ENCODE measurements at places on chromosomes 16 and 17. TPM values are rescaled to one million over a fixed set of nuclear protein-coding genes. Genes with fewer than 3 reads are reported as not detected.

The MYLK3 gene
- 0.78 TPM for total RNA-seq

The MYH1 gene
- not detected for total RNA-seq

The KRTAP4-3 gene
- total RNA-seq: not detected

The KIF18B gene
- total RNA-seq: 1.7 TPM

The ADGRG3 gene
- 3.9 TPM for total RNA-seq

The SCGB1C2 gene
- not detected for total RNA-seq

The AXIN2 gene
- 12.8 TPM for total RNA-seq

The ZNF597 gene
- total RNA-seq: 2.9 TPM

GRCh38 chr17:50358177-50358576 lies 12.3 kb downstream of the XYLT2 start:
- no peak for DNase-seq

- DNase-seq: no peak
These were observed 849 bp upstream of the SOX15 start for GRCh38 chr17:7590743-7591142.

- no peak for DNase-seq
These were observed 7.0 kb downstream of the NOS2 start for GRCh38 chr17:27793168-27793905.

DNA sequence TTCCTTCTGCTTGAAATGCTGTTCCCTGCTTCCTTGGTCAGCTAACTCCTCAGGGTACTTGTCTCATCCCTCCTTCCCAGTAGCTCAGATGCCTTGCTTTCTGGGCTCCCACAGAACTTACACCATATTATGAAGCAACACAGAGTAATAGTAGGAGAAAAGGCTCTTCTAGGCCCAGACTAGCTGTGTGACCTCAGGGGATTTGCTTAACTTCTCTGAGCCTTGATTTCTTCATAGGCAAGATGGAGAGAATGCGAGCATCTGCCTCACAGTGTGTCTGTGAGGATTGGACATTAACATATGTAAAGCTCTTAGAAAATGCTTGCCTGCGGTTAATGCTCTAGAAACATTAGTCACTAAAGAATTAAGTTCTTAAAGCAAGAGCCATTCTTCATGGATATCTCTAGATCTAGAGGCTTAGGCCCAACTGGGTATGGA lies 22.3 kb upstream of the PECAM1 start:
- no peak for DNase-seq

GRCh38 chr16:68091380-68092261 lies 6.5 kb downstream of the NFATC3 start:
- DNase-seq: no peak

DNA sequence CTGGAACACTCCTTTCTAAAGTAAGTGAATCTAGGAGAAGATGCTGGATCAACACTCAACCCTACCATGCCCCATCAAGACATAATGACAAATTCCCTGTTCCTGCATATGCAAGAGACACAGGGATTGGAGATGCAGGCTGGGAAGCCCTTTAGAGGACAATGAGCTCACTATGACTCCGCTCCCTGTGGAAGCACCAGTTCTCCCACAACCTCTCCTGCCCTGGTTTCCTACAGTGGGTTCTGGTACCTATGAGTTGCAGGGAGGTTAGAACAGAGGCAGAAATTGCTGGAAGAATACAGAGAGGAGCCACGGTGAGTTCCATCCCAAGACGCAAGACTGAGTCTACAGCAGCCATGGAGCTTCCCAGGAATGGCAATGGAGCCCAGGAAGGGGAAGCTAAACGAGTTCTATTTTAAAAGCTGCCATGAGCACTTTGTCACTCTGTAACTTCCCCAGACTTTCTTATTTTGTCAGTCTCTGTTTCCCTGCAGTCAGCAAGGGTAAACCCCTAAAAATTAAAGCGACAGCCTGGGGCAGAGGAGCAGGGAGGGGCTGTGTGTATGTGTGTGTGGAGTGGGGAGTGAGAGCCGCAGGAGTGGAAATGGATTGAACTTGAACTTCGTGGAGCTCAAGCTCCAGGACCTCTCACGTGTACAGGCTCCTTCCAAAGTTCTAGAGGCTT lies 42.3 kb upstream of the PIK3R6 start:
- no peak for DNase-seq

DNA sequence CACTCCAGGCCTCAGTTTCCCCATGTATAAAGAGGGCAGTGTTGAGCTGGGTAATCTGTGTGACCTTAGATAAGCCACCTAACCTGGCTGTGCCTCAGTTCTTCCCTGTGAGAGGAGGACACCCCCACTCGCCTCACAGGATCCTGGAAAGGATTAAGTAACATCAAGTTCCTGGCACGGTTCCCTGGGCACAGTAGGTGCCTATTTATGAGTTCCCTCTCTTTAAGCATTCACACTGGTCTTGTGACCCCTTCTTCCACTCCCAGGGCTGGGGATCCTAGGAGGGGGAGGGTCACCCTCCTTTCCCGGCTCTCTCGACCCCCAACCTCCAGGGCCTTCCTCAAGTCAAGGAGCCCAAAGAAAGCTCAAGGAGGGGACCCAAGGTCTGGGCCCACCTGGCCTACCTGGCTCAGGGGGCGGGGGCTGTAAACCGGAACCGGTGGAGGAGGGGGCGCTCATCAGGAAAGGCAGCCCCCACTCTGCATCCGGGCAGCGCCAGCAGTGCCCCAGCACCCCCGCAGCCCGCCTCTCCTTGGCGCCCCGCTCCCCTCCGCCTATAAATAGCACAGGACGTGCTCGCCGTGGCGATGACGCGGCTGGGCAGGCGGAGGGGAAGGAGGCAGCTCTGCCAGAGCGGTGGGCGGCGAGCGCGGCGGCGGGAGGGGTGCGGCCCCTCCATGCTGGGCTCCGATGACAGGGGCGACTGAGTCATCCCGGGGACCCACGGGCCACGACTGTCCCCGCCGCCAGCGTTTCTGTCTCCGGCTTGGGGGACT lies 9.4 kb downstream of the RPL19 start:
- DNase-seq: peak; percentile 94

- no peak for DNase-seq
These were observed 101.0 kb upstream of the CNTNAP4 start for GRCh38 chr16:76176153-76176552.

DNA sequence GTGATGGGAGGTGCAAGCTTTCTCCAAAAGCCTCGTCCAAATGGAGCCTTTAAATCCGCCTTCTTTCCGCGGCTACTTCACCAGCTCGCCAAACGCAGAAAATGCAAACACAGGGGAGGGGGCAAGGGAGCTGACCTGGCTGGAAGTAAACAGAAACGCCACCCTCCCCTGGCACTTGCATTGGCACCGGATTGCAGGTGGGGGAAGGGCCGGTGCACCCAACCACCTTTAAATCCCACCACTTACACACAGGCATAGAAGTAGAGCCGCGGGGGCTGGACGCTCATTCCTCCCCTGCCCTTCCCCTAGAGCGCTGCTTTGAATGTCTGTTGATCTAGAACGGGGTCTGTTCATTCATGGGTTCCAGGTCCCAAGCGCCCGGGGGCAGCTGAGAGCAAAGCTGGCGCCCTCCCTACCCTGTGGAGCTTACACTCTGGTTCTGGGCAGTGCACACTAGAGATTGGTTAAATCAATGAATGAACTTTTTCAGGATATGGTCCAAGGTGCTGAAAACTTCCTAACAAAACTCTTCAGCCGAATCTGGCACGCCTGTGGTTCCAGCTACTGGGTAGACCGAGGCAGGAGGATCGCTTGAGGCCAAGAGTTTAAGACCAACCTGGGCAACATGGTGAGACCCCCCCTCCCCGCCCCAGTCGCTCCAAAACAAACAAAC lies 920 bp upstream of the ZCCHC14 start:
- no peak for DNase-seq

DNA sequence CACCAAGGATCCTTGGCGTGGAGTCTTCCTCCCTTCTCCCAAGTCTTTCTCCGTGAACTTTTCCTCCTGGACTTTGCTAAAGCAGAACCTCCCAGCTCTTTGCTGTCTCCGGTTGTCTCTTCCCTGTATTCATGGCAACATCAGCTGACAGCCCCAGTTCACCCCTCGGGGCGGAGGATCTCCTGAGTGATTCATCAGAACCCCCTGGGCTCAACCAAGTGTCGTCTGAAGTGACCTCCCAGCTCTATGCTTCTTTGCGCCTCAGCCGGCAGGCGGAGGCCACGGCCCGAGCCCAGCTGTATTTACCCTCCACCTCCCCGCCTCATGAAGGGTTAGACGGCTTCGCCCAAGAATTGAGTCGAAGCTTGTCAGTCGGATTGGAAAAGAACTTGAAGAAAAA lies 943 bp downstream of the CNTROB start:
- peak; percentile 59 for DNase-seq

DNA sequence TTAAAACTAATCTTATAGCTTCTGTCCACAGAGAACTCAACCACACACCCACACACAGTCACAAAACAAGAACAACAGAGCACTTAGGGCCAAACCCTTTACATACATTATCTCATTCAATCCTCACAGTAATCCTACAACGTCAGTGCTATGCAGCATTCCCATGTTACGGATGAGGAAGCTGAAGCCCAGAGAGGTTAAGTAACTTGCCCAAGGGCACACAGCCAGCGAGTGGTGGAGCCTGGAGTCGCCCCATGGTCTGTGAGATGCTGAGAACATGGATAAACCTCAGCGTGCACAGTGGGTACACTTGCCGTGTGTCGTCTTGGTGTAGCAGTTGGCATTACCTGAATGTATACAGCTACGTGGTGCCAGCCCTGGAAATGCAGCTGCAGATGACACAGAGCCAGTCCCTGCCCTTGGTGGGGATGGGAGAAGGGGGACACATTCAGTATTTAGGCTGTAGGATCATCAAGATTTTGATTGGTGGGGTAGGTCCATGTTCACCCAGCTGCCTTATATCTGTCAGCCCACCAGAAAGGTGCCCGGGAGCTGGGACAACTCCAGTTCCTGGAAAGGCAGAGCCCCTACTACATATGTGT lies 177.0 kb downstream of the IRF8 start:
- no peak for DNase-seq

DNA sequence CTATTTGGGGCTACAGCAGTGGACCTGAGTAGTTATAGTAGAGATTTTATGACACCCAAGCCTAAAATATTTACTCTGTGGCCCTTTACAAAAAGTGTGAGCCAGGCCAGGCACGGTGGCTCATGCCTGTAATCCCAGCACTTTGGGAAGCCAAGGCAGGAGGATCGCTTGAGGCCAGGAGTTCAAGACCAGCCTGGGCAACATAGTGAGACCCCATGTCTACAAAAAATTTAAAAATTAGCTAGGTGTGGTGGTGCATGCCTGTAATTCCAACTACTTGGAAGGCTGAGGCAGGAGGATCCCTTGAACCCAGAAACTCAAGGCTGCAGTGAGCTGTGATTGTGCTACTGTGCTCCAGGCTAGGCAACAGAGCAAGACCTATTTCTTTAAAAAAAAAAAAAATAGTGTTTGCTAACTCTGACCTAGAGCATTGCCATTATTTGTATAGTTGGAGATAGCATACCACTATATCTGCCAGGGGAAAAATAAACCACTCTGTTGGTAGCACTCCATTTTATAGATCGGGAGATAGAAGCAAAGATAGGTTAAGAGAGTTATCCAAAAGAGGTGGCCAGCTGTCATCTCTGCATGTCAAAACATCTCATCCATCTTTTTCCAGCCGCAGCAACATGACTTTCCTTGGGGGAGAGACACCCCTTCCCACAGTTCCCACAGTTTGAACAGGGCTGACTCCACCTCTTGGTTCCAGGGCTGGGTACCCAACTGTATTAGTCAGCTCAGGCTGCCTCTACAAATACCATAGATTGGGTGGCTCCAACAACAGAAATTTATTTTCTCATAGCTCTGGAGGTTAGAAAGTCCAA lies 3.0 kb upstream of the ITPRIPL2 start:
- DNase-seq: no peak

DNA sequence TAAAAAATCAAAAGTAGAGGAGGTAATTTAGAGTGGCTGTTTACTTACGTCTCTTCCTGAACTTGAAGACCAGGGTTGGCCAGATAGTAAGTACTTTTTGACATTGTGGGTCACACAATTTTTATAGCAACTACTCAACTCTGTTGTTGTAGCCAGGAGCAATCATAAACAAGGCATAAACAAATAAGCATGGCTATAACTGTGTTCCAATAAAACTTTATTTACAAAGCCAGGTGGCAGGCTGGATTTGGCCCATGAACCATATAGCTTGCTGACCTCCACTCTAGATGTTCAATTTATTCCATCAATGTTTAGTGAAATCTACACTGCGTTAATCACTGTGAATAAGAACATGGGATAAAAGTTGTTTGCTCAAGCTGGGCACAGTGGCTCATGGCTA lies 500.4 kb upstream of the ERCC4 start:
- no peak for DNase-seq

GRCh38 chr16:31471875-31472708 lies at the start of gene TGFB1I1:
Gene TGFB1I1, plus strand, starts transcription at chr16:31472152. Its CDS starts 37 bp downstream, at chr16:31472189.
- DNase-seq: peak; percentile 92

GRCh38 chr16:65283181-65283651 lies 161.4 kb upstream of the CDH11 start:
- DNase-seq: no peak

DNA sequence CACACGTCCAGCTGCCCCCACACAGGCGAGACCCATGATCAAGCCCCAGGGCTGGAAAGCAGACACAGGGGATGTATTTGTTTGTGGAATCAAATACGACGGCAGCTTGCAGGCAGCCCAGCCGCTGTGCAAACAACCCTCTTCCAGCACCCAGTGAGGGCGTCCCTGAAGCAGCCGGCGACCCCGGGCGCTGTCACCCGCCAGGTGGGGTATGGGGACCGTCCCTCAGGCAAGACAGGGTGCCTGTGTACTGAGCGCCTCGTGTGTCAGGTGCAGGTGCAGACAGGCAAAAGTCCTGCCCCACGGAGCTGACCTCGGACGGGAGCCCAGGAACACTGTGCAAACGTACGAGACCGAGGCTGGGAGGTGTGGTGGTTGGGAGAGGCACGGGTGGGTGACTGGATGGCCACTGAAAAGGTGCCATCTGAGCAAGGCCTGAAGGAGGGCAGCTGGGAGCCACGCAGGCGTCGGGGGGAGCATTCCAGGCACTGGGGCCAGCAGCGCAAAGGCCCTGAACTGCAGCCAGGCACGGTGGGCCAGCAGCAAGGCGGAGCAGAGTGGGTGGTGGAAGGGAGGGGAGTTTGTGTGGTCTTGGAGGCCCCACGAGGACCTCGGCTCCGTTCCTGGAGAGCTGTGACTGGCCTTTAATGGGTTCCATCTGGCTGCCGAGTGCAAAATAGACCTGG lies 48.5 kb downstream of the CBFA2T3 start:
- DNase-seq: no peak

Measured in aorta (tissue), 5 donors.